ENCODE measurements at places on chromosomes 13 and 19.

- no peak for DNase-seq
Measured at GRCh38 chr13:33158271-33158670, 127.3 kb downstream of the STARD13 start.

DNA sequence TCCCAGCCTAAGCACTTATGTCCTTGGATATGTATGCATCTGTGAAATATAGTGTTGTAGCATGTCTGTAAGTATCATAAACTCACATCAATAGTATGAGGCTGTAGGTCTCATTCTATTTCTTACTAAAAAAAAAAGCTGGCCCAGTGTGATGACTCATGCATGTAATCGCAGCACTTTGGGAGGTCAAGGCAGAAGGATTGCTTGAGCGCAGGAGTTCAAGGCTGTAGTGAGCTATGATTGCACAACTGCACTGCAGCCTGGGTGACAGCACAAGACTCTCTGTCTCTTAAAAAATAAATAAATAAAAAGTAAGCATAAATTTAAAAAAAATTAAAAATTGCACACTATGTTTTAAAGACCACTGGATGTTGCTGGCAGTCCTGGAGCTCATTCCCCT, 79.1 kb upstream of the SPATA13 start:
- no peak for DNase-seq

- DNase-seq = no peak
Measured at GRCh38 chr19:49117677-49118564, 1.0 kb downstream of the C19orf73 start.

DNA sequence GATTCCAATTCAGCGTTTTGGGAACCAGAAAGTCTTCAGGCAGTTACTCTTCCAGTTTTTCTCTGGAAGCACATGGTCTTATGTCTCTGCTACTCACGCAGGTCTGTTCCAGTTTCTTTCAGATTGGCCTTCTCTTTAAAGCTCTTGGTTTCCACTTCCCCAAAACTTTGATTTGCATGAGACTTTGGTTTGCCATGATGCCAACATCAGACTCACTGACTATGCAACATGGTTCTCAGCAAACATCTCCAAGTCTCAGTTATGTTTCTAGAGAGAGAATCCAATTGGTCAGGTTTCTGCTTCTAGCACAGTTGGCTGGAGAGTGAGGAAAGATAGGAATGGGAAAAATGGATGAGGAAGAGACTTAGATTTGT, 3.1 kb downstream of the AKAP11 start:
- no peak for DNase-seq

- DNase-seq = no peak
Measured at GRCh38 chr13:77800219-77800618, 102.7 kb downstream of the SLAIN1 start.

GRCh38 chr13:74966275-74966674, 515.7 kb downstream of the TBC1D4 start:
- no peak for DNase-seq

- no peak for DNase-seq
Measured at GRCh38 chr13:58704953-58705352, 1073.4 kb downstream of the PCDH17 start.

- no peak for DNase-seq
Measured at GRCh38 chr13:76884186-76884906, 1.9 kb downstream of the KCTD12 start.

GRCh38 chr13:70747262-70747661, 639.0 kb upstream of the KLHL1 start:
- peak; percentile 50 for DNase-seq

- DNase-seq = no peak
Measured at GRCh38 chr19:7959211-7959610, 15.7 kb upstream of the TIMM44 start.

- DNase-seq = no peak
Measured at GRCh38 chr13:40943073-40943472, 76.0 kb downstream of the ELF1 start.

DNA sequence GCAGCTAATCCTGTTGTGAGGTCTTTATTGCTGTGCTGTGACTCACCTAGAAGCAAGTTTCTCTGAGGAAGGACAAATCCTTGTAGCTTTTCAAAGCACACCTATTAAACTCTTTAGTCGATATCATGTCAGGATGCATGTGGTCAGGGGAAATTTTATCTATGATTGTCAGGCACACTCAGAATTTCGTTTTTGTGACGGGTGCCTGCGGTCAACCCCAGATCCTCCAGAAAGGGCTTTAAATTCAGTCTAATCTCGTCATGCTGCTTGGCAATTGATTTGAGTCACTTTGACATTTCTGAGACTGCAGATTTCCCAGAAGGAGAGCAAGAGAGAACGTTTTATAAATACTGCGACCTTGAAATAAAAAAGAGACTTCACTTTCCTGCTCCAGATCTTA, 316.9 kb downstream of the FGF9 start:
- DNase-seq = no peak

- DNase-seq = no peak
Measured at GRCh38 chr13:29292045-29292444, 303.4 kb downstream of the SLC7A1 start.

DNA sequence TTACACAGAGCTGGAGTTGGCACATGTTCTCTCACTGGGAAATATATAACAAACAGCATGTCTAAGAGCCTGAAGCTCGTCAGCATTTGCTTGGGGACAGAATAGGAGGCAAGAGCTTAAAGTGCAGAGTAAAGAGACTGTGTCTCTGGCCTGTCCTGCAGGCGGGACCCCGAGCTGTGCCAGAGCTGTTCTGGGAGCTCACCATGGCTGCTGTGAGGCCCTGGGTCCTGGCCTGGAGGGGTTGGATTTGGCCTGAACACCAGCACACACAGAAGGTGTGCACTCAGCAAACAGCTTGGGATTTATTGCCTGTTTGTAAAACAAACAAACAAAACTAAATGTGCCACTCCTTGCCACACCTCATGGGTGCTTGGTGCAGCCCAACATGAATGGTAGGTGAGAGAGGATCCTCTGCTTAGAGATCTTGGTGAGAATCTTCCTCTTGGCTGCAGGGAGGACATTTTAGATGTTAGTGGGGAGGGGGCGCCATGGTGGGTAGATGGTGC, 60.9 kb downstream of the ERICH6B start:
- DNase-seq = no peak

DNA sequence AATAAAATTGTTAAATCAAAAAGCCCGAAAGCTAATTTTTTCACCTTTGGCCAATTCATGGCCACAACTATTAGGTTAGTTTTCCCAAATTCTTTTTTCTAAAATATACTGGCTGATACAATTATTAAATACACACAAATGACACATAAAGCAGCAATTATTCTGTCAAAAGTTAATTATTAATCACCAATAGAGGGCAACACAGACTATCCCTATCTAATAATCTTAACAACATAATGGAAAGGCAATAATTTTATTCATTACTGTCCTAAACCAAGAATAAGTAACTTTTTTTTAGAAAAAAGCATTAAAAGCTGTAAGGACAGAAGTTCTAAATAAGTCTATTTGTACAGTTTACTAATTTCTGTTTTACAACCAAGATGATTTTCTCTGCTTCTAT, 51.7 kb downstream of the KATNAL1 start:
- DNase-seq = no peak

- no peak for DNase-seq
Measured at GRCh38 chr13:73065665-73066340, 7.0 kb downstream of the KLF5 start.

DNA sequence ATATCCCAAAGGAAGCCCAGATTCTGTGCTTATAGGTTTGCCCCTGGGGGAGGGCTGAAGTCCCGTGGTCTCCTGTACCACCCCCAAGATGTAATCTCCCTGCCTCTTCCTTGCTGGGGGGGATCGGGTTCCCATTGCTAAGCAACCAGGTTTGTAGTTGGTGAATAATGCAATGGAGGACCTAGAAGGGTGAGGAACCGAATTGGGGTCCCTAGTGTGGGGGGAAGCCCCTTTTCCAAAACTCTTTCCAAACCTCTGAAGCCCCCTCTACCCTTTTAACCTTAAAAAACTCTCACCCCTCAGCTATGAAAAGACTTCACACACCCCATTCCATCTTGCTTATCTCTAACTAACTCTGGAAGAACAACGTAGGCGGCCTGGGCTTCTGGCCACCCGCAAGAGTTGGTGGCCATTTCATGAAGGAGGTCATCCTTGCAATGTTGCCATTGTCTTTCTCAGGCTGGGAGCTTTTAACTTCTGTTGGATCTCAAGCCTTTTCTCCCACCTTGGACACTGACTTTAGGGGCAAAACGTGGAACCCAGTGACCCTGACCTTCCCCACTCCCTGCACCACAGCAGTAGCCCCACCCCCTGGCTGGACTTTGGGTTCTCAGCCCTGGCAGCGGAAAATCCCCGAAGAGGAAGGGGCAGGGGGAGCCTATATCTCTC, 661 bp downstream of the PALM3 start:
- no peak for DNase-seq

DNA sequence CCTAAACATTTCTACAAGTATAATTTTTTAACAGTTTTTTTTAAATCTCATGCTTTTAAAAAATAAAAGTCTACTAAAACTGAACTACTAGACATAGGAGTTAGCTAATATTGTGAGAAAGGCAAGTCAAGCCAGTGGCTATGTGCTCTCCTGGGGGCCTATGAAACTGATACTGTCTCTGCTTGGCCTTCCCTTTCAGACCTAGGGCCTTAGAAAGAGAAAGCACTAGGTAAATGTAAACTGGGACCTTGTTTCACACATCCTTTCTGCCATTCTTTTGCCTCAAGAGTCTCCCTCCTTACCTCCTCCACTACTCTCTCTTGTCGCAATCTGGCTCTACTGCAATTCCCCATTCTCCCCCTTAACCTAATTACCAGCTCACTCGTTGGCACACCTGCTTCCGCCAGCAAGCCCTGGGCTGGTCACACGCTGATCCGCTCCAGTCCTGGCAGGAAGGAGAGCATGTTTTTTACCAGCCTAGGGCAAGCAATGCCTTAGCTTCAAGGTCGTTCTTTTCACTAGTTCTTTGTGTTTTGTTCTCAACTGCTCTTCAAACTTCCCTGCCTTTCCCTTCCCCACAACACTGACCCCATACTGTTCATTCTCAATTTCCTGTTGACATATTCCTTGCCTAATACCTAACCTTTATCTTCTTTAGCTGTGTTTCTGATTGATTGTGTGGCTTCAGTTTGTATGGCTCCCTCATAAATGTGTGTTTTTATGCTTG, 23.1 kb downstream of the TBC1D4 start:
- no peak for DNase-seq

GRCh38 chr19:15449620-15450527, at the start of gene WIZ:
Gene WIZ, minus strand, starts transcription at chr19:15449956. Its CDS starts 1,649 bp downstream, at chr19:15448307.
- peak; percentile 19 for DNase-seq

DNA sequence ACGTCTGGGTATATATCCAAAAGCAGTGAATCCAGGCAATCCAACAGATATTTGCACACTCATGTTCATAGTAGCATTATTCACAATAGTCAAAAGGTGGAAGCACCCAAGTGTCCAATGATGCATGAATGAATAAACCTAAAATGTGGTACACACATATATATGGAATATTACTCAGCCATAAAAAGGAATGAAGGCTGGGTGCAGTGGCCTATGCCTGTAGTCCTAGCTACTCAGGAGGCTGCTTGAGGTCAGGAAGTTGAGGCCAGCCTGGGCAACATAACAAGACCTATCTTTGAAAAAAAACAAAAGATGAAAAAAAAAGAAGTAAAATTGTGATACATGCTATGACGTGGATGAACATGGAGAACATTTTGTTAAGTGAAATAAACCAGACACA, 10.4 kb upstream of the USP12 start:
- no peak for DNase-seq

DNA sequence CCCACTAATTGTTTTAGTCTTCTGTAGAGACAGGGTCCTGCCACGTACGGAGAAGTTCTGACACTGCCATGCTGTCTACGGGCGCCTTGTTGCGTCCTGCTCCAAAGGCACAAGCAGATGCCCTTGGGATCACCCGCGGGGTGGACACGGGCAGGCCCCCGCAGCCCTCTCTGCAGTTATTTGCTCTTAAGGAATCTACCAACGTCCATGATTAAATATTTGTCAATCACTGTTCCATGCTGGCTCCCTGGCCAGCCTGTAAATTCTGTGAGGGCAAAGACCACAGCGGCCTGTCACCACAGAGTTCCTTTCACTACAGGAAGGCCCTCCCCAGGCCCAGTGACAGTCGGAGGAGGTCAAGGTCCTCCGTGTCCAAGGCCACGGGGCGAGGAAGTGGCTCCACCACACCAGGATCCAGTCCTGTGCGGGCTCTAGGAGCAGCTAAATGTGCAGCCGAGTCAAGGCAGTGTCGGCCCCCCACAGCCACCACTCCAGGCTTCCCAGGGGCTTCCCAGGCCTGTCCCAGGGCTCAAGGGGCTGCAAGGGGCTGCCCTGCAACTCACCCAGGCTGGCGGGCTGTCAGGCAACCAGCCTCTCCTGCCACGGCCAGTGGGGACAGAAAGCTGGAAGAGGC, 2.1 kb downstream of the RNF126 start:
- DNase-seq = no peak
